ENCODE measurements at places on chromosomes 6 and 20. TPM values are rescaled to one million over a fixed set of nuclear protein-coding genes. Genes with fewer than 3 reads are reported as not detected.

Gene AVP
- not detected for total RNA-seq

Gene DUSP15
- total RNA-seq, result 0.26 TPM

Gene KCNB1
- 0.17 TPM for total RNA-seq

Gene GSTA1
- total RNA-seq, result not detected

Data from bronchial smooth muscle cell (primary cell).